ENCODE measurements at places on chromosomes 13 and 19. TPM values are rescaled to one million over a fixed set of nuclear protein-coding genes. Genes with fewer than 3 reads are reported as not detected.
A peak's percentile ranks its signal among the peaks of the same experiment; 100 is the strongest.

DNA sequence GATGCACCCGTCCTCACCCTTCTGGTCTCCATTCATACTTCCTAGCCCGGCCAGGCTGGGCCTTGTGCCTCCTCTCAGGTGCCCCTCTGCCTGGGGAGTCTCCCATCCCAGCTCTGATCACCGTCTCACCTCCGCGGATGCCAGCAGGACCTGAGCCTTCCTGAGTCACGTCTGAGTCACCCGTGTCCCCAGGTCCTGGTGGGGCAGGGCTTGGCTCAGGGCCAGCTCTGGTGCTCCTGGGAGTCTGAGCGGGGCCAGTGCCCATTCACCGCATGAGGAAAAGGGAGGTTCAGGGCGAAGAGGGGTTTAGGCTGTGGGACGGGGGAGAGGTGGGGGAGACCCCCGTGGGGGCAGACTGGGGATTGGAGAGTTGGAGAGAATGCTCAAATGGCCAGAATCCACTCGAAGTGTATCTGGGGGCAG is 593 bp downstream of the ATP8B3 start:
- peak; percentile 46 for DNase-seq

- peak; percentile 35 for DNase-seq
Measured at GRCh38 chr19:38974624-38975213, 823 bp downstream of the FBXO17 start.

DNA sequence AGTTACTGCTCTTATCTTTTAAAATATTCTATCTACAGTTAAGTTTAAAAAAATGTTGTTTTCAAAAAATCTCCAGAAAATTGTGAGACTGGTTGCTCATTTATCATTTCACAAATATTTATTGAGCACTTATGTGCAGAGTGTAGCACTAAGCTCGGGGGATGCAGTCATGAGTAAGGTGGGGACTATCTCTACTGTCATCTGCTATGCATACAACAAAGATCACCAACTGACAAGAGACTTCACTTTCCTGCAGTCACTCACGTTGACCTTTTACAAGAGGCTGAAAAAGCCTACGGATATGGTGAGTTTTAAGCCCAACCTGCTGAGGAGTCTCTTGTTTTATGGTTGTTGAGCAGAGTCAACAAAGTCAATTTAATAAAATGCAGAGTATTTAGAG is 392.5 kb downstream of the KLF12 start:
- no peak for DNase-seq

DNA sequence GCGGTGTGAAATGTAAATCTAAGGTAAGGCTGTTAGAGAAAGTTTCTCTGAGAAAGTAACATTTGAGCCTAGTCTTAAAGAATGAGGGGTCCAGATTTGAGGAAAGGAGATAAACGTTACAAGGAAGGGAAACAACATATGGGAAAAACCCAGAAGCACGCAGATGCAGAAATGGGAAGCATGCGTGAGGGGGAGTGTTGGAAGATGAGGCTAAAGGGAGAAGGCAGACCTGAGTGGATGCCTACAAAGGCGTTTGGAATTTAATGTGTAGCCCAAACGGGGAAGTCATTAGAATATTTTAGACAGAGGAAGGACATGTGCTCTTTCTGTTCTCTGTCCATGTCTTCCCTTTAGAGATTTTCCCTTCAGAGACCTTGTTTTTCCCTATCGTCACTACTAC is 61.0 kb downstream of the TPT1 start:
- no peak for DNase-seq

- DNase-seq = no peak
Measured at GRCh38 chr19:4510435-4511255, 7.6 kb downstream of the PLIN4 start.

- DNase-seq = no peak
Measured at GRCh38 chr13:45849408-45849807, 2.1 kb downstream of the SIAH3 start.

DNA sequence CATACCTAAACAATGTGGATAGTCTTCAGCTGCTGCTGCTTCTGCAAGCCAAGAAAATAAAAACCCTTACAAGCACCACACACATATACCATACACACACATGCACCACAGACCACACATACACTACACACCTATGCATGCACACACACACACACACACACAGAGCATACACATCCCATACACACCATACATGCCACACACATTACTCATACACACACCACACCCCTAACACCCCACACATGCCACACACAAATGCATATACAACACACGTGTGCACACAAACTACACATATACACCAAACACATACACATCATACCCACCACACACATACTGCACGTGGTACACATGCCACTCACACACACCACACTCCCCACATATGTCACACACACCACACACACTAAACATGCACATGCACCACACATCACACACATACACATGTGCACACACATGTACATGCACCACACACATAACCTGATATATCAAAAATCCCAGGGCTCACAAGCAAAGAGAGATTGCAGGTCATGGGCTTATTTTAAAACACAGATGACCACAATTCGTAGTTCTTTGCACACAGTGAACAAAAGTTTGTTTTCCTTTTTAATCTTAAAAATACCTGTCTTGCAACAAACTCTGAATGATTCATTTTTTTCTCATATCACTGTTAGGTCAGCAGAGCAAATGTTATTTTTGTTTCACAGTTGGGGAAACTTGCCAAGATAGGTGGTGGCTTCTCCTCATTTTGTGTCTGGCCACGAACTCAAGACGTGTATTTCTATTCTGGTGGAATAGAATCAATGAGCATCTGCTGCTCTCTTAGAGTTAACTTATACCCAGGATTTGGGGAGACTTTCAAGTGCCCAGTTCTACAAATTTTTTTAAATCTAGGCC is 456.6 kb downstream of the FGF9 start:
- no peak for DNase-seq

ZNF324B gene
- total RNA-seq = 9.5 TPM
